Smooth muscle cell of the umbilical artery (primary cell): ENCODE measurements at places on chromosomes 13 and 19. TPM values are rescaled to one million over a fixed set of nuclear protein-coding genes. Genes with fewer than 3 reads are reported as not detected.

The TNNT1 gene
- 1.5 and 3.0 TPM in 2 replicates for total RNA-seq

The MAMSTR gene
- 0.55 and 0.59 TPM in 2 replicates for total RNA-seq

The ZNF470 gene
- 9.5 and 12.2 TPM in 2 replicates for total RNA-seq

The IZUMO2 gene
- not detected in 2 replicates for total RNA-seq

The SERPINE3 gene
- 0.05 TPM in 1 of 2 replicates, not detected in the other for total RNA-seq

The ZNF224 gene
- total RNA-seq = 25.1 and 35.9 TPM in 2 replicates

The FLT3 gene
- total RNA-seq = not detected in 2 replicates

The ZNF723 gene
- total RNA-seq = not detected in 2 replicates

The CYSLTR2 gene
- 0.30 TPM in 1 of 2 replicates, not detected in the other for total RNA-seq

The EML2 gene
- total RNA-seq = 50.2 and 59.6 TPM in 2 replicates

The CLDN10 gene
- not detected in 2 replicates for total RNA-seq

The DNAJB1 gene
- total RNA-seq = 51.9 and 53.4 TPM in 2 replicates

The ATP4B gene
- total RNA-seq = not detected in 2 replicates

The LIM2 gene
- total RNA-seq = not detected in 2 replicates

The CERS4 gene
- total RNA-seq = 11.0 and 19.0 TPM in 2 replicates

The F10 gene
- 10.6 and 15.7 TPM in 2 replicates for total RNA-seq

The IFNL1 gene
- not detected in 2 replicates for total RNA-seq

The GJA3 gene
- total RNA-seq = under 0.01 and 0.55 TPM in 2 replicates

The CERS1 gene
- total RNA-seq = 2.3 and 2.7 TPM in 2 replicates

The SHISA2 gene
- under 0.01 and 0.09 TPM in 2 replicates for total RNA-seq

The WASF3 gene
- 13.1 and 14.0 TPM in 2 replicates for total RNA-seq

The ZNF844 gene
- 6.7 and 8.0 TPM in 2 replicates for total RNA-seq

The CEACAM8 gene
- total RNA-seq = not detected in 2 replicates

The ZNF66 gene
- total RNA-seq = 0.59 and 1.8 TPM in 2 replicates

The TLE6 gene
- total RNA-seq = 0.55 and 0.89 TPM in 2 replicates

The HSPB6 gene
- 77.2 and 141 TPM in 2 replicates for total RNA-seq

The EPSTI1 gene
- total RNA-seq = 2.7 and 9.8 TPM in 2 replicates

The ZNF221 gene
- 9.8 and 12.9 TPM in 2 replicates for total RNA-seq

The UNC13A gene
- total RNA-seq = 0.30 and 0.97 TPM in 2 replicates

The EXOC3L2 gene
- total RNA-seq = 0.05 TPM in 1 of 2 replicates, not detected in the other

The LILRA1 gene
- total RNA-seq = not detected in 2 replicates

The EDNRB gene
- 0.23 and 1.8 TPM in 2 replicates for total RNA-seq

The SMIM24 gene
- total RNA-seq = not detected in 2 replicates

The PSG1 gene
- total RNA-seq = not detected in 2 replicates

The ADGRE1 gene
- not detected in 2 replicates for total RNA-seq

The TUBA3C gene
- not detected in 2 replicates for total RNA-seq

The CEACAM7 gene
- not detected in 2 replicates for total RNA-seq

The RRAS gene
- 45.1 and 75.3 TPM in 2 replicates for total RNA-seq

The PLA2G4C gene
- 17.5 and 19.3 TPM in 2 replicates for total RNA-seq

The KCTD4 gene
- 0.59 and 0.74 TPM in 2 replicates for total RNA-seq
